Activated CD8-positive, alpha-beta memory T cell treated with anti-CD3 and anti-CD28 coated beads for 4 hours (primary cell): ENCODE measurements at places on chromosomes 2 and 18.

DNA sequence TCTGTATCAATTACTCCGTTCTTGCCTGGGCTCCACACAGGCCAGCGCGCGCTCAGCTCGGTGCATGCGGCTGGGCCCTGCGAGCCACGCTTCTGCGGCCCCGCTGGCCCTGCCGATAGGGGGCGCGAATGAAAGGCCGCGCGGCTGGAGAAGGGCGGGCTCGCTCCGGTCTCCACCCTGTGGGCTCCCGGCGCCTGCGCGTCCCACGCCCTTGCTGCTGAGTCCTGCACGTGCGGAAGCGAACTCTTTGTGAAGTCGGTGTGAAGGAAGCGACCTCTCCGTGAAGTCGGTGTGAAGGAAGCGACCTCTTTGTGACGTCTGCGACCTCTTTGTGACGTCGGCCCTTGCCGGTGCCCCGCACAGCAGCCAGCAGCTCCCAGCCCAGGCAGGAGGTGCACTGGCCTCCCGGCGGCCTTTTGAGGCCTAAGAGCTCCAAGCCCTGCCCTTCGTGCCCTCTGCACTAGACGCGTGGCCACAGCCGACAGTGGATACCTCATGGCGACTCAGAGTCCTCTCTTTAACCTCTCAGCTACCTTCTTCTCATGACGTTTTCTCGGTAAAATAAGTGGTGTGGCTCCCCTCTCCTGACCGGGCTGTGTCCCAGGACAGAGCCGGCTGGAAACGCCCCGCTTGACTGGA lies 391.9 kb upstream of the RAB6C start:
- DNase-seq: no peak

DNA sequence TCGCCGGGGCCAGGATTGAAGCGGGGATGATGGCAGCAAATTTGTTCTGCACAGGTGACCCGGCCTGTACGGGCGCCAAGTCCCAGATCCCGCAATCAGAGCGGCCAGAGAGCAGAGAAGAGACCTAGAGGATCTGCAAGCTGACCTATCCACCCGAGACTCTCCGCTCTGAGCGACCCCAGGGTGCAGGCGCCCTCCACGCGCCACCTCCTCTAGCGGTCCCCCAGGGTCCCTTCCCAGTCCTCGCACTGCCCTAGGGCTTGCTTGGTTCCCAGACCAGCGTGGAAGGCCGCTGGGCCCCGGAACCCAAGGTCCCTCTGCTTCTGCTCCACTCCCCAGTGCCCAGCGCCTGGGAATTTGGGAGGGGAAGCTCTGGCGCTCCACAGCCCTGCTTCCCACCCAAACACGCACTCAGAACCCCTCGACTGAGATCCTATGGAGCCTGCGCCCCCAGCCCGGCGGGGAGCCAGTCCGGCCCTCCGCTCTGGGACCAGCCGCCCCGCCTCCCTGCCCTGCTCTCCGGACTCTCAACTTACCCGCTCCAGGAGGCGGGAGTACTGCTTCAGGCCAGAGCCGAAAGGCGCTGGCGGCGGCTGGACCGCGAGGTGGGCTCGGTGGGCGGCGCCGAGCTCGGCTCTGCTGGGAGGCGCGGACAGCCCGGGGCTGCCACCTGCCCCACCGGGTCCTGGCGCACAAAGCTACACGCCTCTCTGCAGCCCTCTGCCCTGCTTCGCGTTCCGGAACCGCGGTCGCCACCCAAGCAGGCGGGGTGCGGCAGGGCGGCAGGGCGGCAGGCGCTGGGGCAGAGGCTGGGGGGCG lies 3.0 kb upstream of the SIX3 start:
- no peak for DNase-seq

DNA sequence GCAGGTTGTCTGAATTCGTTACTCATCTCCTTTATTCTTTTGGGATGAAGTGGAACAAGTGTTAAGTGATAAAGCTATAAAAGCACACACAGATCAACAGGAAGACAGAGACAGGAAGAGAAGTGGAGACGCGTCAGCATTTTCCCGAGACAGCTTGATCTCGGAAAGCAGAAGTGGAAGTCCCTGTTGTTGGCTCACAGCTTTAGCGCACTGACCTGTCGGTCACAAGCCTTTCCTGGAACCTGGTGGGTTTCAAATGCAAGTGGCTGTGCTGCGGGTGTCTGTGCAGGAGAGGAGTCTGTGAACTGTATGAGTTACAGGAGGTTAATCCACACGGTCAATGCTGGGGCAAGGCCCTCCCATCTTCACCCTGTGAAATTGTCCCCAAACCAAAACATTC lies 116.6 kb upstream of the PELI1 start:
- DNase-seq: no peak

GRCh38 chr2:86661333-86661732 lies 37.7 kb upstream of the RNF103 start:
- DNase-seq: no peak

DNA sequence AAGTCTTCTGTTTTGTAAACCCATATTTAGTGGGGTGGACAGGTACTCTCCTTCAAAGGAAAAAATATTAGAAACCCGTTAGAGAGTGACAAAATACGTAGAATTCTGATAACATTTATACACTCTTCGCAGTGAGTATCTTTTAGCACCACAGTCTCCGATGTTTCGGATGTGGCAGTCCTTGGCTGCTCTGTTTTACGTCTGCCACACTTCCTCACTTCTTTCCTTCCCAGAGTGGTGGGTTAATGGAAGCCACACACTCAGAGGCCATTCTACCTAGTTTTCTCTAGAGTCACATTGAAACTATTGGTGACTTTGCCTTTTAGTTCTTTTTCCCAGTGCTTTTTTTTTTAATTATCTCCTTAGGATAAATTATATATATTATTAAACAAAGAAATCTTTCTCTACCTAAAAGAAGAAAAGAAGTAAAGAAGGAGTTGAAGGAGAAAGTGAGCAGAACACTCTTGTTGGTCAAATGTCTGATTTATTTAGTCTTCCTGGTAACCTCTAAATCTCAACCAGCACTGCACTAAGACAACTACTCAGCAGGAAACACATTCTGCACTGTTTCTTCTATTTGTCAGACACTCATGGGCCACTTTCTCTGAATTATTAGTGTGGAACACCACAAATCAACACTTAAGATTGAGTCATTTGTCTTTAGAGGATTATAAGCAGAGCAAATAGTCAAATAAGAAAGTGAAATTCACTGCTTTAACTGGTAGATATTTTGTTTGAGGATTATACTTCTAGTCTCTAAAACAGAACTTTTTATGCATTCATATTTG lies 451.3 kb upstream of the TMEFF2 start:
- no peak for DNase-seq
